Psoas muscle (tissue), 8 donors: ENCODE measurements at places on chromosomes 11 and 22. TPM values are rescaled to one million over a fixed set of nuclear protein-coding genes. Genes with fewer than 3 reads are reported as not detected.

GRCh38 chr22:23826510-23827350 is 12.1 kb downstream of the DERL3 start:
- peak; percentile 54 for DNase-seq

DNA sequence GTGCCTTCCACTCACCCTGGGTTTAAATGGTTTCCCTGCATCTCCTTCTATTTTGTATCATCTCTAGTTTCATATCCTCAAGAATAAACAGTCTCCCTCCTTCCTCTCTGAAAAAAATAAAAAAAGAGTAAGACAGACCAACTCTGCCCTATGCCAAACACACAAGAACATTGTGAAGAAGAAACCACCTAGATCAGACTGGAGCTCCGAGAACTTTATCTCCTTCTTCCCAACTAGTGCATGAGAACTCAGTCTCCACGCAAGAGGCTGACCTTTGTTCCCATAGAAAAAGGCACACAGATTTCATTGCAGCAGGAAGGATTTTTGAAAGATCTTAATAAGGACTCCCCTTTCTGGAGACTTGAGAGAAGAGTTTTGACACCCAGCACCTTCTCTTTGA is 8.7 kb upstream of the PEX26 start:
- DNase-seq: no peak

GRCh38 chr22:20422271-20423007 is 15.2 kb downstream of the SCARF2 start:
- no peak for DNase-seq

DNA sequence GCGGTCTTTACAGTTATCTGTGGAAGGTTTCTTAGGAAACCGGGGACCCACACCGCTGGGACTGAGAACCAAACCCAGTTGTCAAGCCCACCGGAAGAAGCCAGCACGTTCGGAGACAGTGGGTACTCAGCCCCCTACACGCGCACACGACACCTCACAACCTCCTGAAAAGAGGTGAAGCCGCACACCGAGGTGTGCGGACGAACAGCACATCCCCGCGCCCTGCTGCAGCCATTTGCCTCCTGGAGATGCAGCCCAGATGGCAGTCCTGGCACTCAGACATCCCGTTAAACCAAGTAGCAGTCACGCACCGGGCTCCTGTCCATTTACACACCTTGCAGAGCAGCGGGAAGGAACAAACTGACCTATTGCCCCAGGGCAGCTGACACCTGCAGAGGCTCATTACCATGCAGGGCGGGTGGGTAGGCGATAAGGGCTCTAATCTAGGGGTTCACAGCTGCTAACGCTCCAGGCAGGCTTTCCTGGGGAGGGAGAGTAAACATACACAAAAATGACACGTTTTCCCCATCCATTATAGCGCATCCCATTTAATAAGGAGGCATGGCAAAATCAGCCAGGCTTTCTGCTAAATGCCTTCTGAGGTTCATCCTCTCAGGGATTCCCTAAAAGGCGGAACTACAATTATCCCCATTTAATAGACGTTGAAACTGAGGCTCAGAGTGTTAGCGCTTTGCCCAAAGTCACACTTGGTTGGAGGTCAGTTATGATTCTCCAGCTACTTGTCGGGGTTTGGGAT is 864 bp upstream of the EHBP1L1 start:
- no peak for DNase-seq

DNA sequence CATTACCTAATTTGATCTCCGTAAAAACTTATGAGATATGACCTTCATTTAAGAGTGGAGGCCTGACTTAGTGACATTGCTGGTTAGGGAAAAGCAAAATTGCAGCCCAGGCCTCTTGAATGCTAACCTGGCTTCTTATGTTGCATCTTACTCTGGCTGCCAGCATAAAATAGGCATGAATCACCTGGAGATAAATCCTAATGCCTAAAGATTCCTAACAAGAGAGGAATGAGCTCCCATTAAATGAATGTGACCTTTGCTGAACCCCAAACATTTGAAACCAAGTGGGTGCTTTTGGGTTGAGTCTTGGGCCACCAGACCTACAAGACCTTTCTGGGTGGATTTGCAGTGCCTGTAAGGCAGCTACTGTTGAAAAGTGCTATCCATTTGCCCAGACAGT is 1145.6 kb upstream of the TENM4 start:
- DNase-seq: no peak

- DNase-seq: no peak
Observed at GRCh38 chr11:101288392-101288791, 158.8 kb upstream of the PGR start.

DNA sequence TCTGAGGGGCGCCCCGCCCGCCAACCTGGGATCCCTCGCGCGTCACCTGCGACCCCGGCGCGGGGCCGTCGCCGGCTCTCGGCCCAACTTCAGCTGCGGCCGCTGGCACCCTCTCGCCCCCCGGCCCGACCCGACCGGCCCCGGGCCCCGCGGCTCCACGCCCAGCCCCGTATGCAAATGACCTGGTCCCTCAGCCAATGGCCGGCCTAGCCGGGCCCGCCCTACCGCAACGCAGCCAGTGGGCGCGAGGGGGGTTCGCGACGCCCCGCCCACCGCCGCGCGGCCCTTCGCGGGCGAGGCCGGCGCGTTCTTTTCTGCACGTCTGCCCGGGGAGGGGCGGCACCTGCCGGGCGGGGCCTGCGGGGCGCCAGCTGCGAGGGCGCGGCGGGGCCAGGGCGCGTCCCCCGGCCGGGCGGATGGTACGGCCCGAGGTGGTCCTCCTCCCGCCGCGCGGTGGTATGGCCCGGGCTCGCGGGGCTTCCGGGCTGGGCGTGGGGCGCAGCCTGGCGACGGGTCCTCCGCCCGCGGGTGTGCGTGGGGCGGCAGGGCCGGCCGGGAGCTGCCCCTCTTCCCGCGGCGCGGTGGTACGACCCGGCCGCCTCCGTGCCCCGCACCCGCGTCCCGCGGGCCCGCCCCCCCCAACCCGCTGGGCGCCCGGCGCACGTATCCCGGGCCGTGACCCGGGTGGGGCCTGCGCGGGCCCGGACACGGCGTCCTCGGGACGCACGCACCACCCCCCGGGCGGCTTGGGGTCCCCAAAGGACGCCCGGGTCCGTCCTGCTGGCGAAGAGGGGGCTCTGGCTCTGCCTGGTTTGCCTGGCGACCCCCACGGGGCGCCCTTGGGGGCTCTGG is 7.7 kb upstream of the PHRF1 start:
- peak; percentile 97 for DNase-seq

GRCh38 chr11:78061088-78061920 is 2.4 kb upstream of the THRSP start:
- peak; percentile 87 for DNase-seq

DNA sequence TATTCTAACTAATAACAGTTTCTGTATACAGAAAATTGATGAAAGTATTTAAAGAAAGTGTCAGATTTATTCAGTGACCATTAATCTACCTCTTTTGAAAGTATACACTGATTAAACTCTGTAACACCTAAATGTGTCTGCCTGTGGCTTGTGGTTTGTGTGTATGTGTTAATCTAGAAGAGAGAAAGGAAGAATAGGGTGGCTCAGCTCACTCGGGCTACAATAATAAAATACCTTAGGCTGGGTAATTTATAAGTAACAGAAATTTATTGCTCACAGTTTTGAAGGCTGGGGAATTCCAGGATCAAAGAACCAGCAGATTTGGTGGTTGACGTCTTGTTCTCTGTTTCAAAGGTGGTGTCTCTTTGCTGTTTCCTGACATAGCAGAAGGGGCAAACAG is 13.6 kb upstream of the OR5AS1 start:
- no peak for DNase-seq

DNA sequence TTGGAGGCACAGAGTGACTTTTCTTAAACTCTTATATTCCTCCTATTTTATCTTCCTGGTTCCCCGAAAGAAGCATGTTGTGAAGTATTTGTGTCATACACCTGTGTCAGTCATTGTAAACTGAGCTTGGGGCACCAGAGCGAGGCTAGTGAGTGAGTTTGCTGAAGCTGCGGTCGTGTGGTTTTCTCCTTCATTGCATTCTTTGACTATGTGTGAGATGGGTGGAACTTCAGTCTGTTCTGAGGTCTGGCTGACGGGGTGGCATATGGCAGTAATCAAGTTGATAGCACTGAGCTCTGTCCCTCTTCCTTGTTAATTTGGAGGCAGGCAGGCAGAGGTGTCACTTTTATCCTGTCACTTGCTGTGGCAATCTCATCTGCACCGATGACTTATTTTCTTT is 4.2 kb downstream of the VPS26B start:
- no peak for DNase-seq

GRCh38 chr11:65260756-65261590 is 789 bp upstream of the POLA2 start:
- DNase-seq: no peak

- peak; percentile 70 for DNase-seq
Observed at GRCh38 chr11:128482512-128483191, 104.7 kb downstream of the ETS1 start.

CLMP gene
- total RNA-seq: 2.9 TPM

BAD gene
- total RNA-seq: 30.3 TPM

MYO7A gene
- total RNA-seq: 2.7 TPM

SART1 gene
- total RNA-seq: 49.2 TPM

SLC22A8 gene
- not detected for total RNA-seq
